ENCODE measurements at places on chromosomes 1 and 21. TPM values are rescaled to one million over a fixed set of nuclear protein-coding genes. Genes with fewer than 3 reads are reported as not detected.

ZNF678 gene
- total RNA-seq: 9.0 TPM

GRCh38 chr1:17545356-17545755, 5.9 kb downstream of the ARHGEF10L start:
- DNase-seq: no peak

COL8A2 gene
- total RNA-seq: 24.4 TPM

GRCh38 chr21:26170471-26171257, at the start of gene APP:
APP (minus strand) TSS chr21:26170770; CDS start chr21:26170620, 150 bp downstream.
- DNase-seq: peak; percentile 90

DNA sequence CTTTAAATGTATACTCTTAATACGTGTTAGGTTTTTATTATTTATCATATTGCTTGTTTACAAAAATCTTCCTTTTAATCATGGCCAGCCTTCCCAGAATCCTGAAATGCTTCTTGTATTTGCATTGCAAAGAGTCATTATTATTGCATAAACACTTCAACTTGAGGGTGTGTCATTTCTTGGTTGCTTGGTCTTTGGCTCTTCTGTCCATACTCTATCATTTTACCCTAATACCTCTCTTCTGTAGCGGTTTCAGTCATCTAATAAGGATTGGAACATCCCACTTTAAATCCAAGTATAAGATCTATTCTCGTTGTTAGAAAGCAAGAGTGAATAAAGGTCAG, 200.6 kb upstream of the CACYBP start:
- DNase-seq: no peak

BSND gene
- not detected for total RNA-seq

- no peak for DNase-seq
Measured at GRCh38 chr1:45116820-45117219, 89.6 kb downstream of the ZSWIM5 start.

TXNDC12 gene
- 55.5 TPM for total RNA-seq

DNA sequence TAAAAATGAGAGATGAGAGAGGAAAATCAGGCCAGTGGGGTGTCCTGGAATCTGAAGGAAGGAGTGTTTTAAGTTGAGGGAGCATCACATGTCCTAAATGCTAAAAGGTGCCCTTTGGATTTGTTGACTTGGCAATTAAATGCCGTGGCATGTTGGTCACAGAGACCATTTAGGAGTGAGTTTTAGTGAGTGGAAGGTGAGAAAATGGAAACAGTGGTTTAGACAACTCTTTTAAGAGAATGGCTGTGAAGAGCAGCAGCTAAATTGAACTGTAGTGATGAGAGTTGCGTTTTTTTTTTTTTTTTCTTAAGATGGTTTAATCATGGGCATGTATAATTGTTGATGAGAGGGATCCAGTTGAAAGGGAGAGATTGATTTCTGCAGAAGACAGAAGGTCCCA, 95.0 kb downstream of the S1PR1 start:
- DNase-seq: no peak

GRCh38 chr1:101073836-101074235, 48.3 kb upstream of the DPH5 start:
- DNase-seq: no peak

DNA sequence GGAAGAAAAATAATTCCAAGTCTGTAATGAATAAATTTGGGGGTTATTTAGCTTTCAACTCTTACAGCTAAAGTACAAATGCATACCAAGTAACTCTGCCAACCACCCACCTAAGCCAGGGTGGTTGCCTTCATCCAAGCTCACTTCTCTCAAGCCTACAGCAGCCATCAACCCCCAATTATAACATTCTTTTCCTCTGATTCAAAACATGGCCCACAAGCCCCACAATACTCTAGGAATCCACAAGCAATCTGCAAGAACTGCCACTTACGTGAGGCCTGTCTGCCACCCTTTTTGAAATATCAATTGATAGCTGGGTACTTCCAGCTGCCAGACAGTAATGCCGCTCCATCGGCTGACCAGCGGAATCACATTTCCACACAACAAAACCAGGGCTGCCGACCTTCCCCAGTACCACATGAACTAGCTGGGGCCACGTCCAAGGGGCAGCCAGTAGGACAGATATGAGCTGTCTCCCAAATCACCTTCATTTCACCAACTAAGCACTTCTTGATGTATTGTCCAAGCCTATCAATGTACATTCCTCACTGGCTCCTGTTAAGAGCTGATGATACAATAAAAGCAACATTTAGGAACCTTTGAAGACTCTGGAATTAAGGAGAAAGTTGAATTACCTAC, 3.2 kb downstream of the LBR start:
- DNase-seq: no peak

DNA sequence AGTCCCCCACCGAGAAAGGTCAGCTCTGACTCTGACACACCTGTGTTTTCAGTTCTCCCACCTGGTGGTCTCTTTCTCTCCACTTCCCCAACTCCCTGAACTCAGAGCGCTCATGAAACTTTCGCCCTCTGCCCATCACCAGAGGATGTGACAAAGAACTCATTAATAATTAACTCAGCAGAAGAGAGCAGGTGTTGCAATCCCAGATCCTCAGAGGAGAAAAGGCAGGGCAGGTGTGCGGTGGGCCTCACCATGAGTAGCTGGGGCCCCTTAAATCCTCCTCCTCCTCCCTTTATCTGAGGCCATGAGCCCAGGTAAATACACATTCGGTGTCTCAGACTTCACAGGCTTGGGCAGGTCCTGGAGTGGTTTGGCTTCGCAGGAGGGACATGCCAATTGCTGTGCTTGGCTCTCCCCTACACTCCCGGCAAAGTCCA, 1.7 kb upstream of the LAMB3 start:
- no peak for DNase-seq

DNA sequence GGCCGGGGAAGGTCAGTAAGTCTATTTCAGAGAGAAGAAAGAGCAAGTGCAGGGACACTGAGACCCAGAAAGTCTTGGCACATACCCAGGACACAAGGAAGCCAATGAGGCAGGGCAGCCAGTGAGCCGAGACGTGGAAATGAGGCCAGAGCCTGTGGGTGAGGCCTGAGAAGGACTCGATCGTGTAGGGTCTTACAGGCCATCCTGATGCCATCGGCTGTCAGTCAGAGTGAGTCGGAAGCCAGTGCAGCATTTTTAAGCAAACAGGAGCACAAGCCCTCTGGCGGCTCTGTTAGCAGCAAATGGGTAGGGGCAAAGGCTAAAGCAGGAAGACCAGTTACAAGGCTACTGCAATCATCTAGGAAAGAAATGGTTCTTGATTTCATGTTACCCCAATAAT, 6.1 kb upstream of the GJB3 start:
- DNase-seq: no peak

DNA sequence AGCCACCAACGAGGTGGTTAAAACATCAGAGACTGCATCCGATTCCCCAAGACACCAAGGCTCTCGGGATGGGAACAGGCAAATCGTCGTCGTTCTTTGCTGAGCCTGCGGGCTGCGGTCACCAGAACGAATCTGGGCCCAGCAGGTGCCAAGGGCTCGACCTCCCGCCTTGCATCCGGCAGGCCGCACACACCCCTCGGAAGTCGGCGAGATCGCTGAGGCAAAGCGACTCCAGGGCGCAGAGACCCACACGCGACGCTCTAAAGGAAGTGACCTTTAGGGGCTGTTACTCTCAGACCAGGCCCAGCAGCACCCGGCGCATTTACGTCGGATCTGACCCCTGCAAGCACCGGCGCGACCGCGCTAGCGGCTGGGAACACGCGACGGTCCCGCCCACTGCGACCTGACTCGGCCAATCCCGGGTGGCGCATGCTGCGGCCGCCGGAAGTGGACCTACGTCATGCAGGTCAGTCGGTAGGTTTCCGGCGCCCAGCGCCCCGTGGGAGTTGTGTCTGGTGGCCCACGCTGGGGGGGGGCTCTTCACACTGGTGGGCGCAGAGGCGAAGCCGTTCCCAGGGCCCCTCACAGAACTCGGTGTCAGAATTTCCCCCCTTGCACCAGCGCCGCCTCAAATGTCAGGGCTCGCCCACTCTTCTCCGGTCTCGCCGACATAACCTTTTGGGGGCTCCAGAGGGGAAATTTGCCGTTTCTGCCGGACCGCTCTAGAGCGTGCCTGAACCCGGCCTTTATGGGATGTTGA, 7.5 kb upstream of the PARK7 start:
- peak; percentile 99 for DNase-seq

GRCh38 chr1:6468729-6469461, 2.9 kb upstream of the TNFRSF25 start:
- DNase-seq: no peak

GCSAML gene
- 2.2 TPM for total RNA-seq

- peak; percentile 46 for DNase-seq
Measured at GRCh38 chr1:32771561-32772280, 45.4 kb downstream of the YARS1 start.

GRCh38 chr1:96747565-96747964, 26.0 kb downstream of the PTBP2 start:
- no peak for DNase-seq

DNA sequence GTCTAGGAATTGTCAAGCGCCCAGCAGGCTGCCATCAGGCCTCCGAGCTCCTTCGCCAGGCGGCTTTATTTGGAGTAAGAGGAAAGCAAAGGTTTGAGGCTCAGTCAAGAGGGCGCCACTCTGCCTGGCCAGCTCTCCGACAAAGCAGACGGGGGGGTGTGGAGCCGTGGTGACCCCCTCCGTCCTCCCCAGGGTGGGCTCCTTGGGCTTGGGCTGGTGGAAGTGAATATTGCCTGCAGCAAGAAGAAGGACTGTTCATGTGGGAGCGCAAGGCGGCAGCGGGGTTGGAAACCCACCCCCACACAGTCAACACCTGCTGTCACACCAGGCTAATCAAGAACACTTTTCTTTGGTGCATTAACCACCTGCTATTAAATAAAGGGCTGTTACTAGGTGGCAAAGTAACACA, 14.6 kb downstream of the EPHX1 start:
- DNase-seq: no peak

DNA sequence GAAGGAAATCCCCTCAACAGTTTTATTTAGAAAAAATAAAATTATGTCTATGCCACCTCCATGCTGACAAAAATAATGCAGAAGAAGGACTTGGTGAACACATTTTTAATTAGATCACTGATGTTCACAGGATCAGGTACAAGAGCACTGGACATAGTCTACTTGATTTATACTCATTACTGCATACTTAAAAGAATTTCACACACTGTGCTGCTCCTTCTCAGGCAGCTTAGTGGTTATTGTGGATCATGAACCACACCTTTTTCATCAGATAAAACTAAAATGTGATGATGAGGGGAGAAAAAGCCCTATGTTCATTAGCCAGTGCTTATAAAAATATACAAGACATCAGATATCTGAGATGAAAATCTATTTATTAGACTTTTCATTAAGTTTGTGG, 103.3 kb upstream of the DPH5 start:
- no peak for DNase-seq

TNFRSF18 gene
- total RNA-seq: 0.47 TPM

ITGB2 gene
- total RNA-seq: 468 TPM

DNA sequence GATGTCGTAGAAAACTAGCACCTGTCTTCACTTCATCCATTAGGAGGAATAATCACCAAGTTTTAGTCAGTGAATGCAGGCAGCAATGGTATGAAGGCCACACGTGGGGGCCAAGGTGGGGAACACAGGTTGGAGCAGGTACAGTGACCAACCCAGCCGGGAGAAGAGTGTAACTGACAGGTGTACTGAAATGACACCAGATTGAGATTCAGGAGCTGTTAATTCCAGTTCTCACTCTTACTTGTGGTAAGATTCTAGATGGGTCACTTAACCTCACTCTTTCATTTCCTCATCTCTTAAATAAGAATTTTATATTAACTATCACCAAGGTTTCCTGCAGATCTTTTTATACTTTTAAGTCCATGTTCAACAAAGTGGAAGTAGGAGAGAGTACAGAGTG, 206.2 kb upstream of the PTBP2 start:
- DNase-seq: no peak

DNA sequence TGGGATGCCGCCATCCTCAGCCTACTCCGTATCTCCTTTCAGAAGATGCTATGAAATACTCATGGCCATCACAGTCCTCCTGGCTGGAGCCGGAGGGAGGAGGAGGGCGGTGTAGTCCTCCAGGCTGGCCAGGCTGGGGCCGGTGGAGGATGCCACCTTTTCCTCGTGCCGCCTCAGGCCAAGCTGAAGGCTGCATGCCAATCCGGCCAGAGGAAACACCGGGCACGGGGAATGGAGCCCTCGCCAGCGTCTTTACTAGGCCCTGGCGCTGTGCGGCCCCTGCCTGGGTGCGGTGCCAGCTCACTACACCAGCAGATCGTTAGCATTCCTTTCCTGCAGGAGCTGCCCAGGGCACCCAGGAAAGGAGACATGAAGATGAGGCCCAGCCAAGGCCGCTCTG, 70.1 kb downstream of the CASZ1 start:
- DNase-seq: peak; percentile 80

- DNase-seq: no peak
Measured at GRCh38 chr1:19786988-19787423, 12.7 kb downstream of the TMCO4 start.

GRCh38 chr1:230796626-230797025, 49.4 kb downstream of the CAPN9 start:
- DNase-seq: no peak

DNA sequence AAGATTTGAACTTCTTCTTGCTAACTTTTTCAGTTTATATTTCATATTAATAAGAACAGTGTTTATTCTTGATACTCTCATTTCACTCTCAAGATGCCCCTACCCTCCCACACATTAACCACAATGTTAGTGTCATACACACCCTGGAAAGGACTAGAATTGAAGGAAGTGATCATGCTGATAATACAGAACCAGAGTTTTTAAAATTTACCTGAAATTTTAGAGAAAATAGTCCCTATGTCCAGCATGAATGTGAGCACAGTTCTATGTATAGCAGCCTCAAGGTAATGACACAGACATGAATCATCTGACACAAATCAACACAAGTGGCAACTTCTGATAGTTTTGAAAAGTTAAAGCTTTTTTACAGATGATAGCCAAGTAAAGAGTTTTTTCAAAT, 26.0 kb downstream of the RGS1 start:
- DNase-seq: no peak

- DNase-seq: no peak
Measured at GRCh38 chr21:32687643-32688345, 40.0 kb downstream of the SYNJ1 start.

GRCh38 chr1:90402893-90403849, 313.9 kb downstream of the BARHL2 start:
- no peak for DNase-seq

ETV3L gene
- not detected for total RNA-seq

DNA sequence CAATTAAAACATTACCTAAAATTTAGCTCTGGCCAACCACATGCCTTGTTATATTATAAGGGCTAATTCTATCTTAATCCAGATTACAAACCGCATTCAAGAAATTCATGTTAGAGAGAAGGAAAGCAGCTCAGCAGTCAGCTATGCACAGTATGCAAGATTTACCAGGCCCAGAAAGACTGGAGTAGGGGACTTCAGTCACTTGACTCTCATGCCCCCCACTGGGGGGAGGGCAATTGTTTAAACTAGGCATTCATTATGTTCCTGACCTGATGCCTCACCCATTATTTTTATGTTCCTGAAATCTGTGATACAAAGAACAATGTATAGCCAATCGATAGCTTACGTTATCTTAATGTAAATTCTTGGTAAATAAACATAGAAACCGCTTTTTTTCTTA, 96.9 kb downstream of the ZNF644 start:
- DNase-seq: no peak

DCST1 gene
- total RNA-seq: not detected

PRMT6 gene
- 11.4 TPM for total RNA-seq

TDRD5 gene
- 0.15 TPM for total RNA-seq

GRCh38 chr1:113770031-113770430, 10.7 kb upstream of the PHTF1 start:
- no peak for DNase-seq

PPM1J gene
- total RNA-seq: 0.30 TPM

HCN3 gene
- 4.2 TPM for total RNA-seq

All from lower lobe of right lung (tissue), 2 donors.